Sigmoid colon (tissue), 7 donors: ENCODE measurements at places on chromosomes 1 and 21. TPM values are rescaled to one million over a fixed set of nuclear protein-coding genes. Genes with fewer than 3 reads are reported as not detected.

GRCh38 chr21:30463713-30464112, 16.5 kb downstream of the KRTAP19-1 start:
- DNase-seq = no peak

DNA sequence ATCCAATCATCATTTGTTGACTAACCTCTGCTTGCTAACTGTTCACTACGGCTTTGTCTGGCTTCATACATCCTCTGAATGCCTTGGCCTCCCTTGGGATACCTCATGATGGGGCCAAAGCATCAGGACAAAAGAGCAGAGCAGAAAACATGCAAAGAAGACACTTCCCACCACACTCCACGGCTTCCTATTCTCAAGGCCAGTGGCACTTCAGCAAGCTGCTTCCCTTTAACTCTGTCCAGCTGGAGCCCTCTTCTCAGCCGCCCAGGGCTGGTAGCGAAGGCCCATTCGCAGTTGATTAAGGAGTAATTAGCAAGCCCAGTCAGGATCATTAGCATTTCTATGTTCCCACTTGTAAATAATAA, 224.3 kb upstream of the FGGY start:
- no peak for DNase-seq

GRCh38 chr1:60621368-60621851, 461.0 kb upstream of the NFIA start:
- no peak for DNase-seq

DNA sequence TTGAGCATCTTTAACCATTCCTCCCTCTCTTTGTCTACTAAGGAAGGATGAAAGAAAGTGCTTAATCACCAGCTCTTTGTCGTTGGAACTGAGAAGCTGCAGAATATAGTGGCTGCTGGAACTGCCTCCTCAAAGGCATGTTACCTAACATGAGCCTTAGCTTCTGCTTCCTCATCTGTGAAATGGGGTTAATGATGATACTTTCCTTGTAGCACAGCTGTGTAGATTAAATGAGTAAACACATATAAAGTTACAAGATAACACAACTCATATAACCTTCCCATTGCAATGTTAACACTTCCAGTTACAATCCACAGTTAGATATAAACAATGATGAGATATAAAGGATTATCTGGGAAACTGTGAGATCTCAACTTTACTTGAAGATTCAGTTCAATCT, 48.4 kb upstream of the ZNF326 start:
- DNase-seq = no peak

DNA sequence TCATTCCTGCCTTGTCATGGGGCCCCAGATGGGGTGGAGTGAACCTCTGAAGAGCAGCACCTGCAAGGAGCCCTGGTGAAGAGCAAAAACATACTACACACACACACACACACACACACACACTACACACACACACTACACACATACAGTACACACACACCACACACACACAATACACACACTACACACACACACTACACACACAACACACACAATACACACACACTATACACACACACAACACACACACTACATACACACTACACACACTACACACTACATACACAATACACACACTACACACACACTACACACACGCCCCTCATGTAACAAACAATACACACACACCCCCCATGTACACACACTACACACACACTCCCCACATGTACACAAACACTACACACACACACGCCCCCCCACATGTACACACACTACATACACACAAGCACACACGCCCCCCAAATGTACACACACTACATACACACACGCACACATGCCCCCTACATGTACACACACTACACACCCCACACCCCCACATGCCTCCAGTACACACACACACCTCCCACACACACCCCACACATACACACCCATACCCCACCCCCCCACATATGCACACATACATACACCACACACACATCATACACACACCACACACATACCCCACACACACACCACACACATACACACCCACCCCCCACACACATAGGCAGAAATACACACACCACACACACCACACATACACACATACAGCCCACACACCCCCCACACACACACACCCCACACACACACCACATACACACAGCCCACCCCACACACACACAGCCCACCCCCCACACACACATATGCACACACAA, 9.3 kb downstream of the SLC2A5 start:
- DNase-seq = no peak

DNA sequence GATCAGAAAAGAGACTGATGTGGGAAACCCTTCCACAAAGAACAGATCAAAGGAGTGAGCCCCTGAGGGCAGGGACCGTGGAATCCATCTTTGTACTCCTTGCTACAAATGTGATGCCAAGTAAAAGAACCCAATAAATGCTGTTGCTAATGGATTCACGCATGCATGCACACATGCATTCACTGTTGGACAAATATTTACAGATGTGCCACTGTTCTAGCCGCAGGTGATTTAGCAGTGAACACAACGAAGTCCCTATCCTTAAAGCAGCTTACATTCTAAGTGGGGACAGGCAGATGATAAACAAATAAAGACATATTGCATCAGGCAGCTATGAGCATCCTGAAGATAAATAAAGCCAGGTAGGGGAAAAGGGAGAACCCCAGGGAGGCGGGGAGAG, 67.8 kb downstream of the ITPKB start:
- DNase-seq = no peak

DNA sequence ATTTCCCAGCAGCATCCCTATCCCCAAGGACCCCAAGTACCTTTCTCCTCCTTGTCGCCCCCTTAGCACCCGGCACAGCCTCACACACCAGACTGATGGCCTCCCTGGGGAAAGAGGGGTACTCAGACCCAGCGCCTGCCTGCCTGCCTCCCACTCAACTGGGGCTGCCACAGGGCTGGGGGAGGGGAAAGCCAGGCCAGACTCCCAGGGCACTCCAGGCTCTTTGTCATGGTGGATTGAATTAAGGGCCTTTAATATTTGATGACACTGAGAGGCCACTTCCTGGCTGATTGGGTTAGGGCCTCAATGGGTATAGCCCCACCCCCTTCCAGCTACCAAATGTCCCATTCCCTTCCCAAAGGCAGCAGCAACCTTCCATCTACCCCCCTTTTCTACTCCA, 1.8 kb downstream of the SHC1 start:
- DNase-seq = no peak

FAM76A gene
- 15.0 TPM for total RNA-seq

GRCh38 chr1:65330822-65331221, 21.5 kb downstream of the DNAJC6 start:
- no peak for DNase-seq

GRCh38 chr1:159918352-159919200, 6.7 kb downstream of the TAGLN2 start:
- no peak for DNase-seq

TAS1R1 gene
- not detected for total RNA-seq

- DNase-seq = no peak
Measured at GRCh38 chr21:45780647-45781046, 137.1 kb downstream of the PCBP3 start.

DNA sequence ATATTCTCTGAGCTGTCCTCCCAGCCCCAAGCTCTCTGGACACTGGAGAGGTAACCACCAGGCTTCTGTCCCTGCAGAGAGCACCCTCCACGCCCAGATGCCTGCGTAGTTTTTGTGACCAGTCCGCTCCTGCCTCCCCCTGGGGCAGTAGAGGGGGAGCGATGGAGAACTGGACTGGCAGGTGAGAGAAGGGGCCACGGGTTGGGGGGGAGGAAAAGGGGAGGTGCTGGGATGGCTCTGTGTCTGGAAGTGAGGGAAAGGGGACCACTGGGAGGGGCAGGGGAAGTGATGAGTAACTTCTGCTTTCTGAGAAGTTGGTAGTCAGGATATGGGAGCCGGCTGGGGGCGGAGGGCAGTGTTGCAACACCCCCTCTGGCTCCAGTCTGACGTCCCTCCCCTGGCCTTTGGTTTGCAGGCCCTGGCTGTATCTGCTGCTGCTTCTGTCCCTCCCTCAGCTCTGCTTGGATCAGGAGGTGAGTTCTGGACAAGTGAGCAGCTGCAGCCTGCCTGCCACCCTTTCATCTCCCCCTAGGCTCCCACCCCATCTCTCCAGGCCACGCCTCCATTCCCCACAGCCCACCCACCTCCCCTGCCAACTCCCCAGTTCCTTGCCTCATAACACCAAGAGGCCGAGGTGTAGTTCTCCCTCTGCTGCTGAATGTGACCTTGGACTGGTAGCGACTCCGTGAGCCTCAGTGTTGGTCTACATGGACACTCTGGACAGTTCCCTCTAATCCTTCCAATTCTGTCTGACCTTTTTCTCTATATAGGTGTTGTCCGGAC, 3.1 kb downstream of the ADAMTSL4 start:
- peak; percentile 98 for DNase-seq

DNA sequence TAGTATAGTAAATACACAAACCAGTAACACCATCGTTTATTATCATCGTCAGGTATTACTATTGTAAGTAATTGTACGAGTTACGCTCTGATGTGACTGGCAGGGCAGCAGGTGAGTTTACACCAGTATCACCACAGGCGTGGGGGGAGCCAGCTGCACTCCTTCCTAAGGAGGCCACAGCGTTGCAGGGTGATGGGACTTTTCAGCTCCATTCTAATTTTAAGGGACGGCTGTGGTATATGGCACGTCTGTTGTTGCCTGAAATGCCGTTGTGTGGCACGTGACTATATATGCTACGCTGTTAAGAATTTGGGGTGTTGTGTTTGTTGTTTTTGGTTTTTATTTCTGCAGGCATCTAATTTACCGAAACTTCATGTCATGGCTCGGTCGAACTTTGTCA, 164.8 kb upstream of the COL6A1 start:
- no peak for DNase-seq

DNA sequence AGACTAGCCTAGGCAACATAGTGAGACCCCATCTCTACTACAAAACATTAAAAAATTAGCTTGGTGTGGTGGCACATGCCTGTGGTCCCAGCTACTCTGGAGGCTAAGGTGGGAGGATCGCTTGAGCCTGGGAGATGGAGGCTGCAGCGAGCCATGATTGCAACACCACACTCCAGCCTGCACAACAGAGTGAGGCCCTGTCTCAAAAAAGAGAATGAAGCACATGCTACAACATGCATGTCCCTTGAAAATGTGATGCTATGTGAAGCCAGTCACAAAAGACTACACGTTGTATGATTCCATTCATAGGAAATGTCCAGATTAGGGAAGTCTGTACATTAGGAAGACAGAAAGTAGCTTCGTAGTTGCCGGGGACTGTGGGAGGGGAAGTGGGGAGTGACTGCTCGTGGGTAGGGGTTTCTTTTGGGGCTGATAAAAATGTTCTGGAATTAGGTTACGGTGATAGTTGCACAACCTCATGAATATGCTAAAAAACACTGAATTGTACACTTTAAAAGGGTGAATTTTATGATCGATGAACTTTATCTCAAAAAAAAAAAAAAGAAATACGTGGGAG, 202.1 kb downstream of the KAZN start:
- DNase-seq = no peak

VPS26C gene
- 58.9 TPM for total RNA-seq

GRCh38 chr21:39077876-39078275, 105.4 kb downstream of the PSMG1 start:
- no peak for DNase-seq

GPA33 gene
- not detected for total RNA-seq

TRIM46 gene
- 0.36 TPM for total RNA-seq

DNA sequence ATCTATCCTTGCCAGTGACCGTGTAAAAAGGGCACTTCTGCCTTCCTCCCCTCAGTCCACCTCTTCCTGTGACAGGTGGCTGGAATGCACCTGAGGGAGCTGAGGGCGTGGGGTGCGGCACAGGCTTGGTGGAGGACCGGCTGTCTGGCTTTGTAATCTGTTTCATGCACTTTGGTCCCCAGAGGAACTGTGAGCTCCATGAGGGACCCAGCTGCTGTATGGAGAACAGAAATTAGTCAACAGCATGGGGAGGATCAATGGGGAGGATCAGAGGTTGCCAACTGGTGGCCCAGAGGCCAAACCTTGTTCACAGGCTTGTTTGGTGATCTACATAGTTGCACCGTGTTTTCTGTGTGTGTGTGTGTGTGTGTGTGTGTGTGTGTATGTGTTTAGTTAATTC, 19.0 kb upstream of the LUZP1 start:
- no peak for DNase-seq

- peak; percentile 62 for DNase-seq
Measured at GRCh38 chr1:21922090-21923013, 14.8 kb downstream of the HSPG2 start.

GRCh38 chr21:36321325-36322082, 1.5 kb downstream of the MORC3 start:
- DNase-seq = no peak

GRCh38 chr1:76340056-76340455, 265.5 kb downstream of the ST6GALNAC3 start:
- DNase-seq = no peak

WNT9A gene
- 25.5 TPM for total RNA-seq

- no peak for DNase-seq
Measured at GRCh38 chr1:206109718-206110117, 7.5 kb downstream of the AVPR1B start.

- DNase-seq = no peak
Measured at GRCh38 chr1:77742011-77742555, 17.6 kb downstream of the USP33 start.

DNA sequence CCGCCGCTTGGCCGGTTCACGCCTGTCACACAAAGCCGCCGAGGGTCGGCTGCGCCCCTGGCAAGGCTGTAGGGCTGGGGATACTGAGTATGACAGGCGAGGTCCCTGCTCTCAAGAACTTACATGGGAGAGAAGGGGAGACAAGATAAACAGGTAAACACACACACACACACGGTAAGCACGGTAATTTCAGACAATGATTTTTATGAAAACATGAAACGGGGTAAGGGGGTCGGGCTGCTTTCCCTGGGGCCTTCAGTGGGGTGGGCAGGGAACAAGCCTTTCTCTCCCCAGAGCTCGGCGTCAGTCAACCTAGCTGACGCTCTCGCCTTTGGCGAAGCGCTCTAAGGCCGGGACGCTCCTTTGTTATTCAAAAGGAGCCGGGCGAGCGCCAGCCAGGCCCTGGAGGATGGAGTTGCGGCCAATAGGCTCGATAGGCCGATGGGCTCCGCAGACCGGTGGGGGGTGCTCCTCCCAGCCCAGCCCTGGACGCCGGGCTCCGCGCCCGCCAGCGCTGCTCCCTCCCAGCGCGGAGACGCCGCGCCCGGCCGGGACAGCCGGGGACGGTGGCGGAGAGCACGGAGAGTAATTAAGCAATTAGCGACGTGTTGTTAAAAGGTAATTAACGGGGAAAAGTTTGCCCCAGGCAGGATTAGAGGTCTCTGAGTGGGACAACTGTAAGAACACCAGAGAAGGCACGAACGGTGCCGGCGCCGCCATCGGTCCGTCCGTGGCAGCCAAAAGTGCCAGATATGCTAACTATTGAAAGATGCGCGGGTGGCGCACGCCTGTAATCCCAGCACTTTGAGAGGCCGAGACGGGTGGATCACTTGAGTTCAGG, 950 bp upstream of the INKA2 start:
- peak; percentile 93 for DNase-seq

ABCA4 gene
- 0.14 TPM for total RNA-seq

BRDT gene
- not detected for total RNA-seq

- DNase-seq = no peak
Measured at GRCh38 chr1:9126511-9126910, 2.4 kb downstream of the GPR157 start.

DNA sequence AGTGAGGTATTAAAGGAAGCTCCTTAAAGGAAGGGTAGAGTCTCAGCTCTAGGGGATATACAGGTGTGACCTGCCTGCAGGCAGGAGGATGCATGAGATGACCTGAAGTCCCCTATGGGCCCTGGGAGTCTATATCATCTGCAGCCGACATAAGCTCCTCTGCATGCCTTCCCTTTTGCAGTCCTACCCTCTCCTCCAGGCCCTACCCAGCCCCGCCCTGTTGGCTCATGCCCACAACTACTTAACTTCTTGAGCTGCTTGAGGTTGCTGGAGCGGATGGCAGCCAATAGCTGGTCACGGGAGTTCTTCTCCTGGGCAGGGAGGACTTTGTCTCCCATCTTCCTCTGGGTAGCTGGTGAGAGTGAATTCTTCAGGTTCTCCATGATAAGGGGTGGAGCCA, 10.3 kb downstream of the SHISA4 start:
- DNase-seq = peak; percentile 87

ORC1 gene
- total RNA-seq = 0.95 TPM
